GM12865 (cell line): ENCODE measurements at places on chromosomes 2 and 18.
A peak's percentile ranks its signal among the peaks of the same experiment; 100 is the strongest.

DNA sequence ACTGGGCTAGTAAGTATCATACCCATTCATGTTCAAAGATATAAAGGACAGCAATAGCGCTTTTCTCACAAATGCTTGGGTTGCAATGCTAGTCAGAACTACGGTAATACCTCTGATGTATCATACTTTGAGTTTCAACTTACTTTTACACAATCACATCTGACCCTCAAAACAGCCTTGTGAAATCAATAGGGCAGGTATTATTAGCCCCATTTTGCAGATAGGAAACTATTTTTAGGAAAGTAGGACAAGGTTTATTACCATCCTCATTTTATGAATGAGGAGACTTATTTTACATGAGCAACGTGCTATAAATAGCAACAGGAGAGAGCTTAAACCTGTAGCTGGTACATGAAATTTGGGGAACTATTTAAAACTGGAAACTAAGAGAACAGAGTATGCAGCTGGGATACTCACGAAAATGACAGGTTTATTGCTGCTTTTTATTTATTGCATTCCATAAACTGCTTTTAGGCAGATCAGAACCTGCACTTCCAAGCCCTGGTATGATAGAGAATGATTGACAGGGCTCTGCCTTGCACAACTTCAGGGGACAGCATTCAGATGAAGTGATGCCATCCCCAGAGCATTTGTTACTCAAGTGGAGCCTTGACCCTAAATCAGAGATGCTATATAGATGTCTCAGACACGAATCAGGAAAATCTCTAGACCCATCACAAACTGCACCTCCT is 42.4 kb upstream of the PPM1B start:
- no peak for DNase-seq

- DNase-seq: no peak
These were observed 286.4 kb downstream of the CMPK2 start for GRCh38 chr2:6579281-6579680.

DNA sequence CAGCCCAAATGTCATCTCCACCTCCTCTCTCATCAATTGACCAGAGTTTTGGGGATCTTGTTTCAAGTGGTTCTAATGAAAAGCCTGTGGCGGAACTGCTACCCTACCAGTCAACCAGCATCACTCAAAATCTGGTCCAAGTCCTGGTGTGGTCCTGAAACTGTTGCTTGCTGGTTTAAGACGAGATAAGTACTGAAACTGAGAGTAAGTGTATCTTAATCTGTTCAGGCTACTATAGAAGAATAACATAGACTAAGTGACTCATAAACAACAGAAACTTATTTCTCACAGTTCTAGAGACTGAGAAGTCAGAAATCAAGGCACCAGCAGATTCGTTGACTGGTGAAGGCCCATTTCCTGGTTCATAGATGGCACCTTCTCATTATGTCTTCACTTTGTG is 879 bp upstream of the GALNT5 start:
- peak; percentile 94 for DNase-seq

DNA sequence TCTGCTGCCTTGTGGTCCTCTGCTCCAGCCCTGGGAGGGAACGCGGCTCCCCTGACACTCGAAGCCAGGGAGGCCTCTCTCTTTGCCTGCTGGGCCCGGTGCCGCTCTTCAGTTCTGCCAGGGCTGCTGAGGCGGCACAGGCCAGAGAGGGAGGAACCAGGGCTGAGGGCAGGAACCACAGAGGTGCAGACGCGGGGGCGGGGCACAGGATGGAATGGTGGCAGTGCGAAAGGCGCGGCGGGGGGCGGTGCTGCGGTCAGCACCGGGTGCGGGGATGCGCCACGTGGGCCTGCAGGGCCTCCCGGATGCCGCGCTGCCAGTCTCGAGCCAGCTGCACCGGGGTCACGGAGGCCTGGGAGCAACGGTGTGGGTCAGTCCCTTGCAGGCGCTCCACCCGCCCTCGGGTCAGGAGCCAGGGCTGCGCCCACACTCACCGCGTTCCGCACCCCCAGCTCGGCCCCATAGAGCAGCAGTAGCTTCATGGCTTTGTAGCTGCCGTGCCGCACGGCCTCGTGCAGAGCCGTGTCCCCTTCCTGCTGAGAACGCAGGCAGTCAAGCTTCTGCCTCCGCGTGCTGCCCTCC is 4.4 kb downstream of the ANKRD23 start:
- DNase-seq: peak; percentile 65
